ENCODE measurements at places on chromosomes 2 and 18.

DNA sequence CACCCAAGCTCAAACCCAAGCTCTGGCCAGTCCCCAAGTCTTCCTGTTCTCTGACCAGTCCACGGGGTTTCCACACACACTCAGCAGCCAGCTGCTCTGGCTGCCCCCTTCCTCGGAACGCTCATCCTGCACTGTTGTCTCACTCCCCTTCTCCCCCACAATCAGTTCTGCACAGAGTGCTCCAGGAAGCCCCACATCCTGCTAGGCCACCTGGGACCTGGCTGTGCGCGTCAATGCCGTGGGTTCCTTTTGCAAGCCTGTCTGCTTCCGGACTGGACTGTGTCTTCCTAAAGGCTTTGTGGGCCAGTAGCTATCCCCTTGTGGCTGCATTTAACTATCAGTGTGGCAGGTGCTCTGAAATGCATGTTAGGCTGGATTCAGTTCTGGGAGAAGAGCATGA lies 605.0 kb upstream of the RAB6C start:
- no peak for DNase-seq

DNA sequence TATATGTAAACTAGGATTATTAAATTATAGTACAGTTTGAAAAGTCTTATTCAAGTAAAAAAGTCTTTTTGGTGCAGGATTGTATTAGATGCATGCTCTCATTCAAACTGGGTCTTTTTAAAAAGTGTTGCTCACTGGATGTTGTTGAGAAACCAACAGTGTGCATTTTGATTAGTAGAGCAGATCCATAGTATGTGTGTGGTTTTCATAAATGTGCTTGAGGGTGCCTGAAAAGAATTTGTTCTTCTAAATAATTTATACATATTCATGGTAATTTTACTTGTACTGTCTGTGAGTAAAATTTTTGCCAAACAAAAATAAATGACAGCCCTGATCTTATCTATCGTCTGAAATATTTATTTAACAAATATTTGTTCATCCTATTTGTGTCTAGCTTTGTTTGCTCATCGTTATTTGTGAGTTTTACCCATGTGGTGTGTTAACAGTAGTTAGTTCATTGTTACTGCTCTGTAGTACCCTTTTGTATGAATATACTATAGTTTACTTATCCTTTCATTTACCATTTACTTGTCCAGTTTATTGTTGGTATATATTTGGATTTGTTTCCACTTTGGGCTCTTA lies 50.4 kb downstream of the PTPN4 start:
- DNase-seq = no peak

GRCh38 chr2:29917781-29918180 lies 3.6 kb downstream of the ALK start:
- DNase-seq = no peak

GRCh38 chr2:161415034-161415986 lies 787 bp upstream of the TBR1 start:
- no peak for DNase-seq

- no peak for DNase-seq
These were observed 176.9 kb upstream of the SLC39A10 start for GRCh38 chr2:195480121-195480520.

- DNase-seq = no peak
These were observed 82.1 kb upstream of the POMC start for GRCh38 chr2:25250331-25251070.

GRCh38 chr2:60517446-60517845 lies 36.0 kb downstream of the BCL11A start:
- DNase-seq = no peak

DNA sequence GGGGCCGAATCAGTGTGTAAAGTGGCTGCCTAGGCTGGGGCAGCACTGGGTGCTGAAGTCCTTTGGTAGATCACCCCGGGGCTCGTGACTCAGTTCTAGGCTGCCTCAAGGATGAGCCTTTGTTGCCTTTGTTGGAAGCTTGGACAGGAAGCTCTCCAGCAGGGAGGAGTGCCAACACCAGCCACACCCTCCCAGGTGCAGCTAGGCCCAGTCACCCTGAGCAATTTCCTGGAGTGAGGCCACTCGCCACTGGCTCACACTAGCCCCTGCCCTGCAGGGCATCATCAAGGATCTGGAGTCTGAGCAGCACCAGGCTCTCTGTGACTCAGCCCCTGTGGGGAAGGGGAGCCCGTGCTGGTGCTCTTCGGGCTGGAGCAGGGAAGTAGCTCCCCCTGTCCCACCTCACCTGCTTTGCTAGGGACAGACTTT lies 6.7 kb upstream of the SDC1 start:
- no peak for DNase-seq

DNA sequence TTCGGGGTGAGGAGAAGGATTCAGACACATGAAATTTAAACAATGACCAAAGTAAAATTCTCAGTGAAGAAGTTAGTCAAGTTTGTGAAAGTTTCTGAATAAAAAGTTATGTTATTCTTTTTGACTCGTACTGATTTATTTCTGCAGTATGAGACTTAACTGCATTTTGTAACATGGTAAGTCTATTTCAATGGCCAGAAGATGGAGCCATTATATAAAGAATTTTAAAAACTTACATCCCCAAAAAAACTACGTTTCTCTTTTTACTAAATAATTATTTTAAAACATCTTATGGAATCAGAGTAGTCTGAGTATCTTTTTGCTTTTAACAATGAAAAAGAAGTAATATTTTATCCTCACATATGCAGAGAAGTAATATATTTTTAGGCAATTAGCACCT lies 51.4 kb upstream of the SCN1A start:
- DNase-seq = no peak

DNA sequence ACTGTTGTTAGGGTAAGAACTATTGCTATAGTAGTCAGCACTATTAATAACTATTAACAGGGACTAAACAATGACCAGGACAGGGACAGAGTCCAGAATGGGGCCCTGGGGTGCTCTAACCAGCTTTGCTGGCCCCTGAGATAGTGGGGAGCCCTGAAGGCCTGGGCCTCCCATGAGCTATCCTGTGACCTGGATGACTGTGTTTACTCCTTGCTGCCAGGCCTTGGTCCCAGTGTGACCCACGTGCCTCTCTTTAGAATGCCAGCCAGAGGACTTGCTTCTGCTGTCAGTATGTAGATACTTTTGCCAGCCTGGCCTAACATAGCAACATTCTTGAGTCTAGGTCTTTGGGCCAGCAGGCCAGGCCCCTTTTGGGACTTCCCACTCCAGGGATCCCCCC lies 11.4 kb downstream of the CDK5R2 start:
- DNase-seq = no peak

DNA sequence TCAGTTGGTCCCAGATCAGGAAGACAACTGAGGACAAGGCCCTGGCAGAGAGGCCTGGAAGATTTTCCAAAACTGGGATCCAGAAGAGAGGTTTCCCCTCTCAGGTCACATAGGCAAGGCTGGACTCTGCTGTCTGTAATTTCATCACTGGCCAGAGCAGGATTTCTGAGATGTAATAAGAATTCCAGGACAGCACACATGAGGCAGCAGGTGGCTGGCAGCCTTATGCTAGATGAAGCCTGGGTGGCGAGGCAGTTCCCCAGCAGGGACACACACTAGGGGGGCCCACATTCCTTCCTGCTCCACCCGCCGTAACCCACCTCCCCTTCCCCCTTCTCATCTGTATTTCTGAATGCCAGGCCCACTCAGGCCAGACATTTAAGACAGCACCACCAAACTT lies 98.6 kb downstream of the HNRNPLL start:
- DNase-seq = no peak

GRCh38 chr2:1656326-1656960 lies 87.9 kb downstream of the PXDN start:
- DNase-seq = no peak

DNA sequence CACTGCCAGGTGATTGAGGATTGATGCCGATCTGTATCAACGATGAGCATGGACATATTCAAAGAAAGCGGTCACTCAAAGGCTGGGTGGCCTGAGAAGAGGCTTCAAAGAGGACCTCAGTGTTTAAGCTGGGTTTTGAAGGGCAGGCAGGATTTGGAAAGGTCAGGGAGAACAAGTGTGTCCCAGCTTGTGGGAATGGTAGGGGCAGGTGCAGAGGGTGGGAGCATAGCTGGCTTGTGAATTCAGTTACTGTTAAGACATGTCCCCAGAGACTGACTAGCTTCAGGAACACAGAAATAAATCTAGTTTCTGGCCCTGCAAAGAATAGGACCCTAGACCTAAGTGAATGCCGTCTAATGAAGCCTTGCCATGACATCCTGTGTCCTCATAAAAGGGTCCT lies 363.4 kb downstream of the CLIP4 start:
- DNase-seq = no peak

GRCh38 chr2:144780983-144781382 lies 261.1 kb upstream of the ZEB2 start:
- no peak for DNase-seq

GRCh38 chr18:76709659-76710645 lies 112.4 kb upstream of the ZNF236 start:
- peak; percentile 49 for DNase-seq

GRCh38 chr2:54318821-54319220 lies 62.8 kb upstream of the TSPYL6 start:
- DNase-seq = no peak

Measured in HuH-7.5 (cell line).